ENCODE measurements at places on chromosomes 13 and 19.

DNA sequence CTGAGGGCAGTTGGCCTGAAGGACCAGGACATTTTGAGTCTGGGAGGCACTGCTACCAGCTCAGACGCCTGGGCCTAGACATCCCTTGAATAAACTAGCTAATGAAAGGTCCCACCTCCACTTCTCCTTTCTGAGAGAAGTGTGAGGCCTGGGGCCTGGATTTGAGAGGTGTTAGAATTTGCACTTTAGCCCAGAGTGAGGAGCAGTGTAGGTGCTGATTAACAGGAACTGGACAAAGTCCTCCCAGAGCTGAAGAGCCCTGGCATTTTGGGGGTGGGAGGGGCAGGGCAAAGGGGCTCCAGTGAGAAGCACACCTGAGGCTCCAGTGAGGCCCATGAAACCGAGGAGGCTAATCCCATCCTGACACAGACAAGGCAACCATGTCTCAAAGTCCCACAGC is 15.2 kb upstream of the SLC1A5 start:
- DNase-seq, result no peak

GRCh38 chr13:99527301-99527700 is 26.0 kb downstream of the TM9SF2 start:
- no peak for DNase-seq

DNA sequence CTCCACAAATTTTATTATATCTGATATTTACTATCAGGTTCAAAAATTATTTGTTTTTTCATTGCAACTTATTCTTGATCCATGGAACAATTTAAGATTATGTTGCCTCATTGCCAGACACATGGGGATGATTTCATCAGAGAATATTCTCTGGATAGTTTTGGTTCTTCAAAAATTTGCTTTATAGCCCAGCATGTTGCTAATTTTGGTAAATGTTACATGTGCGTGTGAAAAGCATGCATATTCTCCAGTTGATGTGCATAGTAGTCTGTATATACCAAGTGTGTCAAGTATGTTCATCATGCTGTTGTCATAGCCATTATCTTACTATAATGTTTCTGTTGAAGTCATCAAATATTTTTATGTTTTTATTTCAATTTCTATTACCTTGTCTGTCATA is 122.3 kb downstream of the RFC3 start:
- DNase-seq, result no peak

GRCh38 chr13:33278913-33279312 is 6.6 kb downstream of the STARD13 start:
- DNase-seq, result no peak

DNA sequence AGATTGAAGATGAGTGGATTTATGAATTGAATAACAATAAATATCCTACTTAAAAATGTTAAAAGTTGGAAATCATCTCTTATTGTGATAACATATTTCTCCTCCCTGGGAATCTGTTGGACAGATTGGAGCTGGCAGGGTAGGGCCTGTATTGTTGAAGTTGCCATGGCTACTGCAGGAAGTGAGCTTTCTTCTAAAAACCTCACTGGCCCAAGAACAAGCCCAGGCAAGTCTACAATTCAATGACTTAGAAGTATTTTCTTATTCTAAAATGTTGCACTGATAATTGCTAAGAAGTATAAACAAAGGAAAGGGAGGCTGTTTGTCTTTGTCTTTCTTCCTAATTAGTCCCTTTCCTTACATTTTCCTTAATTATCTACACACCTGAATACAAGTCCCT is 112.1 kb downstream of the DLEU7 start:
- peak; percentile 76 for DNase-seq

- DNase-seq, result no peak
These were observed 353.1 kb downstream of the ENOX1 start for GRCh38 chr13:43433691-43434141.

DNA sequence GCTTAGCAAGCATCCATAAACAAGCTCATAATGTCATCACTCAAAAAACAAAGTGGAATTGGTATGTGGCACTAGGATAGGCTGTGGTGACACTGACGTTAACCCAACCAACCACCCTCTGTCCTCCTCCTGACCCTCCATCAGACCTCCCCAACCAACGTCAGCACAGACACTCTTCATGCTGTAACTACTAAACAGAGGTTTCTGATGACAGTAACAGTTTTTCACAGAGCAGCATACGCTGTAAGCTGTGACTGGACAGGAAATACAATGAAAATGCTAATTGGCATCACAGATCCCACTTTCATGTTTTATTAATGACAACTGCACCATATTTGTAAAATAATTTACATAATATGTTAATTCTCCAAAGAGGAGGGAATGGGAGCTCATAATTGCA is 238.0 kb downstream of the IRS2 start:
- DNase-seq, result no peak

- DNase-seq, result no peak
These were observed 21.6 kb downstream of the CAPS start for GRCh38 chr19:5935473-5936291.

DNA sequence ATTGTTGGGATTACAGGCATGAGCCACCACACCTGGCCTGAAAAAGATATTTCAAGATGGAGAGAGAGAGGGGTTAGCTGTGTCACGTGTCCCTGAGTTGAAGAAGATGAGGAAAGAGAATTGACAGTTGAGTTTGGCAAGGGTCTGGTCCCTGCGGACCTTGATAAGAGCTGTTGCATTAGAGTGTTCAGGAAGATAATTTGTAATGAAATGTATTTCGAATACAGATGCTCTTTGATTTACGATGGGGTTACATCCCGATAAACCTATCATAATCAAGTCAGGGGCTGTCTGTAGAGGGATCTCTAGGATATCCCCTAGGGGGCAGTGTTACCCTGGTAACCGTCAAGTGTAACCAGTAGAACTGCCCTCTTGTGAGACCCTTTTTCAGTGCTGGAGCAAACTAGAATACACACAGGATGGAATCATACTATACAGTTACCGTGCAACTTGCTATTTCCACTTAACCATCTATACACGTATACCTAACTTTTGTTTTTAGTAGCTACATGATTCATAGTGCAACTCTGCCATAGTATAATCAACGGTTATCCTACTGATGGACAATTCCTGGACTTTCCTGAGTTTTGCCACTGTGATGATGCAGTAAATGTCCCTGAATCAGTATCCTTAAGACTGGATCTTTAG is 1.5 kb upstream of the ELOF1 start:
- no peak for DNase-seq

GRCh38 chr13:70188567-70188966 is 80.3 kb upstream of the KLHL1 start:
- no peak for DNase-seq

DNA sequence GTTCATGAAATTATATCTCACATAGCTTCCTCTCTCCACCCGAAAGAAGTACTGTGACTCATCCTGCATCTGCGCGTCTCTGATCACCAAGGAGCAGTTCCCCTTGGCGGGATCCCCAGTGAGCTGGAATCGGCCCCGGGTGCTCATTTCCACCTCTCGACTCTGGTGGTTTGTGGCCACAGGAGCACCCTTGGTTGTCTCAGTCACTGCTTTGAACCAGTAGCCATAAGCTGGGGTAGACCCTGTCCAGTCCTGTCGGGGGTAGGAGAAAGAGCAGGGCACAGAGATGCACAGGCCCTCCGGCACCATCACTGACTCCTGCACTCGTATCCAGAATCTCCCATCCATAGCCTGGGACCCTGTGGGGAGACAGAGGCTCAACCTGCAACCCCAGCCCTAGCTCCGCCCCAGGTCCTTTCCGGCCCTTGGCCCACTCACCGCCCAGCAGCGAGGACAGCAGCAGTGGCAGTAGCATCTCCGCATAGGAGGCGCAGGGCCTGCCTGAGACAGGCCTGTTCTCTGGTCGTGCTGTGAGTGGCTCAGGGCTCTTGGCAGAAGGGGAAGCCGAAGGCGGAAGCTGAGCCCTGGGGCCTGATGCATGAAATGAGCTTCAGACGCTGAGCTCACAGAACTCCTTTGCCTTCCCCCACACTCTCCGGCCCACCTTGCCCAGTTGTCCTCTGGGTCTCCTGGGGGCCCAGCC is at the start of gene SIGLEC10:
Gene SIGLEC10 (minus strand): TSS at position 536 of the 703 bp plus-strand sequence. CDS start 61 bp downstream, at position 475.
- DNase-seq, result no peak

GRCh38 chr13:24277761-24278160 is 31.6 kb upstream of the C1QTNF9 start:
- DNase-seq, result no peak

- DNase-seq, result no peak
These were observed 579 bp downstream of the ZNF566 start for GRCh38 chr19:36488846-36489117.

DNA sequence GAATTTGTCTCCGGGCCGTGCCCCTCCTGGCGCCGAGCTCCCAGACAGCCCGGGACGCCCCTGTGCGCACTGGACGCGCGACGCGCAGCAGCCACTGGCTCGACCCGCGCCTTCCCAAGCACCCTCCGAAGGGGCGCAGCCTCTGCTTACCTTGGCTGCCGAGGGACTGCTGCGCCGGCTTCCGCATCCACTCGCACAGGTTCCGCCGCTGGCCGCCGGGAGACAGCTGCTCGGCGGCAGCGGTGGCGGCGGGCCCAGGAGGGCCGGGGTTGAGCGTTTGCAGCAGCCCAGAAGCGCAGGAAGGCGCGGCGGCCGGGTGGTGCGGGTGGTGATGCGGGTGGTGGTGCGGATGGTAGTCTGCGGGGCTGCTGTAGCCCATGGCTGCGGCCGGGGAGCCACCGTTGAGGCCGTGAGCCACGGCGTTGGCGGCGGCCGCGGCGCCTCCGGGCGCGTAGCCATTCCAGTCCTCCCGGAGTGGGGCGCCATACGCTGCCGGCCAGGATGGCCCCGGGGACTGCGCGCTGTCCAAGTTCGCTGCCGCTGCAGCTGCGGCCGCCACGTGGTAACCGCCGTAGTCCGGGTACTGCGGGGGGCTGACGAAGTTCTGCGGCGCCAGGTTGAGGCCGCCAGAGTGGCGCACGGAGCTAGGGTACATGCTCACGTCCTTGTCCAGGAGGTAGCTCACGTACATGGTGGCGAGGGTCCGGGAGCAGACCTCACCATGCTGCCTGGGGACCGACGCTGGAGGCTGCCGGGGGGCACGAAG is 616 bp downstream of the CDX2 start:
- DNase-seq, result no peak

DNA sequence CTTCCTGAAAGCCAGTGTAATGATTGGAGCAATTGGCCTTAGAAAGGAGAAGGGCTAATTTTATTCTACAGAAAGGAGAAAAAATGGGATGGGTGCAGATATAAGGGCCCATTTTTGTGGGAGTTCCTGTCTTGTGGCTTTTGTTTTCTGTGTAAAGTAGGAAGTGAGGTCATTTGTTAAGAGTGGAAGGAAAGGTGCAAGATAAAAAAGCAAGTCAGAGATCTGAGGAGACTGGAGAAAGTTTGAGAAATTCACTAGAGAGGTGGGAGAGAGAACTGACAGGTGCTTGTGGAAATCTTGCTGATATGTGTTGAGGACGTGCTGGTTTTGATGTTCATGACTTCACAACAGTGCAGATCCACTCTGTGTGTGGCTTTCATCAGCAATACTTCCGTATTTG is 349.4 kb downstream of the DLEU7 start:
- no peak for DNase-seq

DNA sequence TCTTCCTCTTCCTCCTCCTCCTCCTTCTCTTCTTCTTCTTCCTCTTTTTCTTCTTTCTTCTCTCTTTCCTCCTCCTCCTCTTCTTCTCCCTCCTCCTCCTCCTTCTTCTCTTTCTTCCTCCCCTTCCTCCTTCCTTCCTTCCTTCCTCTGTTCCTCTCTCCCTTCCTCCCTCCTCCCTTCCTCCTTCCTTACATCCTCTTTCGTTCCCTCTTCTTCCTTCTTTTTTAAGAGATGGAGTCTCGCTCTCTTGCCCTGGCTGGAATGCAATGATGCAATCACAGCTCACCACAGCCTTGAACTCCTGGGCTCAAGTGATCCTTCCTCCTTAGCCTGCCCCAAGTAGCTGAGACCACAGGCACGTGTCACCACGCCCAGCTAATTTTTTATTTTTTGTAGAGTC is 13.2 kb downstream of the EHD2 start:
- peak; percentile 62 for DNase-seq

GRCh38 chr13:51772105-51772455 is 31.9 kb downstream of the DHRS12 start:
- DNase-seq, result no peak

DNA sequence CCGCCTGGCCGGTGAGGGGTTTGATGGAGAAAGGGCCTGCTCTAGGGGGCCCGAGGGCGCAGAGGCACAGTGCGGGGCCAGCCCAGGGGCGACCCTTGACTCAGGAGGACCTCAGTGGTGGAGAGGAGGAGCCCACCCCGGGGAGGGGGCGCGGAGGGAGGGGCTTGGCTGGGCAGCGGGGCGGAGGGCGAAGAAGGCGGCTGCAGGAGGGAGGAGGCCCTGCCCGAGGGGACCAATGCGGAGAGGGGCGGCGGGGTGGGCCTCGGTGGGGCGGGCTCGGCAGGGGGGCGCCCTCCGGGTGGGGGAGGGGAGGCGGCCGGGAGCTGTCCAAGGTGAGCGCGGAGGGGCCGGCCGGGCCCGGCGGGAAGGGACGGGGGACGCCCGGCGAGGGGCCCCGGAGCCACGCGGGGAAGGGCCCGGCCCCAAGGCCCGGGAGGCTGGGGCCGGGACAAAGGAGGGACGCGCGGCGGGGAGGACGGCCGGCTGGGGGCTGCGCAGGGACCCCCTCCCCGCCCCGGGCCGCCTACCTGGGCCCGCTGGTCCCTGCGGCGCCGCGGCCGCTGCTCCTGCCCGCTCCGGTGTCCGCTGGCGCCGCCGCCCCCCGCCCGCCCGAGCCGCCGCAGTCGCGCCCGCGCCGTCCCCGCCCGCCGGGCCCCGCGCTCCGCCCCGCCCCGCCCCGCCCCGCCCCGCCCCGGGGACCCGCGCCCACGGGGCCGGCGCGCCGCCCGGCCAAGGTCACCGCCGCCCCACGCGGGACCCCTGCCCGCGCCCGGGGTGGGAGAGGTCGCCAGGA is at the start of gene DIRAS1:
Gene DIRAS1 (minus strand): TSS at position 596 of the 793 bp plus-strand sequence. CDS start 3,566 bp downstream, outside the sequence.
- no peak for DNase-seq

- DNase-seq, result no peak
These were observed at the start of gene IGFL3 for GRCh38 chr19:46124638-46125115. Gene IGFL3, minus strand, starts transcription at chr19:46124688. Its CDS starts 39 bp downstream, at chr19:46124649.

GRCh38 chr13:32284927-32285632 is 30.1 kb downstream of the ZAR1L start:
- peak; percentile 41 for DNase-seq

DNA sequence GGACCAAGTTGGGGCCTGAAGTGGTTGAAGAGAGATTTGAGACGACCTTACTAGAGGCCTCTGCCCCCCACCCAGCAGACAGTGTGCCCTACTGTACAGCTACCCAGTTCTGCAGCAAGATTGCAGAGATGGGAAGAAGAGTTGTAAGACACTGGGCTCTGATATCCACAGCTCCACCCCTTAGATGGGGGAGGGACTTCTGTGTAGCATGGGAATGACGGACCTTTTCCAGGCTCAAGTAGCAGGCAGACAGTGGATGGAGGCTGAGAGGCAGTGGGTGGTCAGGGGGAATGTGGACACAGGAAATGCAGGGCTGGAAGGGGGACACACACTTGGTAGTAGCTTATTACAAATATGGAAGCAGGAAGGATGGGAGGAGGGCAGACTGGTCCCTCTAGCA is 13.0 kb downstream of the LRFN3 start:
- no peak for DNase-seq

- peak; percentile 68 for DNase-seq
These were observed 45.1 kb downstream of the EPSTI1 start for GRCh38 chr13:42946927-42947326.

DNA sequence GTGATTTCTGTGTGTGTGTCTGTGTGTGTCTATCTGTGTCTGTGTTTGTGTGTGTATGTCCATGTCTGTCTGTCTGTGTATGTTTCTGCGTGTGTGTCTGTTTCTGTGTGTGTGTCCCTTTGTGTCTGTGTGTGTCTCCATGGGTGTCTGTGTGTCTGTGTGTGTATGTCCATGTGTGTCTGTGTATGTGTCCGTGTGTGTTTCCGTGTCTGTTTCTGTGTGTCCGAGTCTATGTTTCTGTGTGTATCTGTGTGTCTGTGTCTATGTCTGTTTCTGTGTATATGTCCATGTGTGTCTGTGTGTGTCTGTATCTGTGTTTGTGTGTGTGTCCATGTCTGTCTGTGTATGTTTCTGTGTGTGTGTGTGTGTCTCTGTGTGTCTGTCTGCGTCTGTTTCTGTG is 276.3 kb upstream of the SOX1 start:
- no peak for DNase-seq
